Activated CD8-positive, alpha-beta memory T cell treated with anti-CD3 and anti-CD28 coated beads for 4 hours (primary cell): ENCODE measurements at places on chromosomes 11 and 22.
A peak's percentile ranks its signal among the peaks of the same experiment; 100 is the strongest.

DNA sequence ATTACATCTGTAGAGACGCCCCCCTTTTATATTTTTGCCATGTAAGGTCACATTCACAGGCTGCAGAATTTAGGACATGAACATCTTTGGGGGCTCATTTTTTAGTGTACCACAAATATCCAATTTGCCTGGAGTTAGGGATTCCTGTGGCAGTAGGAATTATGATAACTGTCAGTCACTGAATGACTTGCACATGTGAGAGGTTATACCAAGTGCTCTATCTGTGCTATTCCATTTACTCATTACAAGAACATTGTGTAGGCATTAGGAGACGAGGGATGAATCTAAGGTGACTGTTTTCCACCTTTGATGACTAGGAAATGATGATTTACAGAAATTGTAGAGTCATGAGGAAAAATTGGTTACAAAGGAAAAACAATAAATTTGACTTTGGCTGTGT is 79.3 kb downstream of the LIF start:
- DNase-seq, result no peak

- DNase-seq, result no peak
Observed at GRCh38 chr11:6334806-6335205, 14.5 kb upstream of the CAVIN3 start.

- DNase-seq, result no peak
Observed at GRCh38 chr11:74004046-74004695, 4.7 kb downstream of the UCP3 start.

- no peak for DNase-seq
Observed at GRCh38 chr11:83249445-83249844, 36.7 kb downstream of the CCDC90B start.

DNA sequence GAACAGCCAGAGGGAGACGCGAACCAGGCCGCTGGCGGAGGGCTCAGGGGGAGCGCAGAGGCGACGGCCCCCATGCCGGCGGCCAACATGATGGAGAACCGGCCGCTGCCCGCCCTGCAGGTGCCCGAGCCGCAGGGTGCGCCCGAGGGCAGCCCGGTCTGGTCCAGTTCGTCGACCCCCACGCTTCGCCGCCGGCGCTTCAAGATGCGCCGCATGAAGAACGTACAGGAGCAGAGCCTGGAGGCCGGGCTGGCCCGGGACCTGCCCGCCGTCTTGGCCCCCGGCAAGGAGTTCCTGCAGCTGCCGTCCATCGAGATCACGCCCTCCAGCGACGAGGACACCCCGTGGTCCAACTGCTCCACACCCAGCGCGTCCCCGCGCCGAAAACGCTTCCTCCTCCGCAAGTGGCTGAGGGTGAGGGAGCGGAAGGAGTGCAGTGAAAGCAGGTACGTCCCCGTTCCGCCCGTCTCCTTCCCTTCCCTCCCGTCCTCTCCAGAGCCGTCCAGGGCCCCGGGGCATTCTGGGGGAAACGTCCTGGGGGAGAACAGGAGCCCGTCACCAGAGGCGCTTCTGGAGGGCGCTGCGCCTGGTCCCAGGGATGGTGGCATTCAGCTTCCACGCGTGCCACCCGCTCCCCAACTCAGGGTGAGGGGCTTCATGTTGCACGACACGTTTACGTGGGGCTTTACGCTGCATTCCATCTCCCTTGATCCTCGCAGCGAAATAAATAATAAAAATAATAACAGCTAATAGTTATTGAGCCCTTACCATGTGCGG is 840 bp downstream of the GRAMD1B start:
- peak; percentile 3 for DNase-seq

GRCh38 chr11:114258696-114259095 is 37.5 kb upstream of the NNMT start:
- DNase-seq, result no peak

DNA sequence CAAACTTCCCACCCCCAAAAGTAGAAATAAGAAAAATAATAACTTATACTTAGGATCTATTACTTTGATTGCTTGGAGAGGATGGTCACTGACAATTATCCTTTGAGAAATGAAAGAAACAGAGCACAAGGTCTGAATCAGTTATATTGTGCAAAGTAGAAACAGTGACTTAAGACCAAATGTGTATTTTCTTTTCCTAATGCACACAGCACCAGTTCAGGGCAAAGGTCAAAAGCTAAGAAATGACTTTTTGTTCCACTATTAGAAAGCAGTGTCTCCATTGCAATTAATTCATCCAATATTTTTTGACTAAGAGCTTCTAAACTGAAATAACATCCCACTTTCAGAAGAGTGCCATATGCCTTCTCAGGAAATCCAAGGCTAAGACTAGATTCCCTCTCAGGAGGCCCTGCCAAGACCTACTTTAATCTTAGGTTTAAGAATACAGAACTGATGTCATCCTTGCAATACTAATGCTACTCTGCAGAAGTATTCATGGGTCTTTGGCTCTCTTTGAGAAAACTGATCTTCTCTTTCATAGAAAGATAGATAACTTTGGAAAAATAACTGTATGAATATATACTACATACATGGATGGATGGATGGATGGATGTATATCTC is 147.0 kb downstream of the APOL5 start:
- no peak for DNase-seq

DNA sequence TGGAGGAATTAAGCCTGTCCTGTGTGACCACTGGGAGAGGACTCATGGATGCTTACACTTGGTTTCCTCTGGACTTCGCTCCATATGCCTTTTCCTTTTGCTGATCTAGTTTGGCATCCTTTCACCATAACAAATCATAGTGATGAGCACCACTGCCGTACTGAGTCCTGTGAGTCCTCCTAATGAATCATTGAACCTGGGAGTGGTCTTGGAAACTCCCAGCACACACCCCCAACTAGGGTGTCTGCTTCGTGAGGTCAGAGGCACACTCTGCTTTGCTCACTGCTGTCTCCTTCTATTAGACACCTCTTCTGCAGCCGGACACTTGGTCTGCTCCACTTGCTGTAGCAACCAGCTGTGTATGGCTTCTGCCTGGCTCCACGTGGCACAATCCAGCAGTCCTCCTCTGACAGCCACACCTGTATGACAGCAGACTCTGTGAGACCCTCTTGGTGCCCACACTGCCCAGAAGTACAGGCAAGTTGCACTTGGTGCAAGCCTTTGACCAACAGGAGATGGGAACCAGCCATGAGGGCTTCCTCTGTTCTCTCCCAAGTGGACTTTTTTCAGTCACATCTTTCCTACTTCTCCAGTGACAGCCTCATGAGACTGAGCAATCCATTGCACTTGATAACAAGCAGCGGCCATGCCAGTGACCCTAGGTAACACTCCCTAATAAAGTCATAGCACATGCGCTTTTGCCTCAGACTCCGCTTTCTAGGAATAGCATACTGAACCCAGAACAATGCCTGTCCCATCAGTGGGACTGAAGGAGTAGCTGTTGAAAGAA is 65.0 kb upstream of the HMGXB4 start:
- no peak for DNase-seq

DNA sequence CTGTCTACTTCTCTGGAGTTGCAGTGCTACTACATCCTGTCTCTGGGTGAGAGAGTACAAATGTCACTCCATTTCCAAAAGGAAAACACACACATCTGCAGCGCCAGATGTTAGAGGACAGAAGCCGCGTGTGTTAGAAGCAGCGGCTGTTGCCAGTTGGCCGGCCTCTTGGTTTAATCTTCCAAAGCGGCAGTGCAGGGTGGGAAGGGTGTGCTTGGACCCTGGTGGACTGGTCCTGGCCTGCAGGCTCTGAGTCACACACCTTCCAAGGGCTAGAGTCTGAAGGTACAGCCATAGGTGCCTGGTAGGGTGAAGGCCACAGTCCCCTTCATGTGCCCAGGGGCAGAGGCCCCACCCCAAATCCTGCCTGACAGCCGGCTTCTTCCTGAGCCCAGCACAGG is 99.8 kb downstream of the CTTN start:
- no peak for DNase-seq

- no peak for DNase-seq
Observed at GRCh38 chr11:45455536-45455935, 169.4 kb upstream of the SYT13 start.

GRCh38 chr11:131760091-131761061 is 390.0 kb downstream of the NTM start:
- DNase-seq, result no peak

GRCh38 chr11:68148879-68149278 is 27.7 kb upstream of the CHKA start:
- no peak for DNase-seq

DNA sequence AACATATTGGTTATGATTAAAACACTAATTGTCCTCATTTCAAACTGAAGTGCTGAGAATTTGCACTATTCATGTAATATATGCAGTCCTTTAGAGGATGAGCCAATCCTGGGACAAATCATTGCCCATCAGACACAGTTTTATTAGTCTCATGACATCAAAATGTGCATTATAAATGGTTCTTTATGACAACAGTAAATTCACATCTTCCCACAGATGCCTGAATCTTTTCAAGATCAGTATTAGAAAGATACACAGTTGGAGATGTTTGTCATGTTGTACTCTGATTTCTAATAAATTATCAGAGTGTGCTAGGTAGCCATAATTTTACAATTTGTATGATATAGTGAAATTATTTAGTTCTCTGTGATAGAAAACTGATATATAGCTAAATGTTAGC is 813.5 kb downstream of the FAM181B start:
- no peak for DNase-seq

- DNase-seq, result no peak
Observed at GRCh38 chr11:73757598-73757997, 3.3 kb downstream of the RAB6A start.

DNA sequence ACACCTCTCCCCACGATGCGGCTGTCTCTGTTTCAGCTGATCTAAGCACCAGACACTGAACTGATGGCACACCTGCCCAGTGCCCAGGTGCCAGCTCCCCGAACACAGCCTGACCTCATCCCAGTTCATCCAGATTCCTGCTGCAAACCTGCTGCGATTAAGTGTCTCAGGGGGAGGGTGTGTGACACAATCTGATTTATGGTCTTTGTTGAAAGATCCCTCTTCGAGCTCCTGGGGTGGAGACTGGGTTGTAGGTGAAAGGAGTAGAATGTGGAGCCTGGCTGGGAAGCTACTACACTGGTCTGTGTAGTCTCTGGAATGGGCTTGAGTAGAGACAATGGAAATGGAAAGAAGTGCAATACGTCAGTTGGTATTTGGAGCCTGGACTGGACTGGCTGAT is 390.3 kb downstream of the SHANK2 start:
- DNase-seq, result no peak

DNA sequence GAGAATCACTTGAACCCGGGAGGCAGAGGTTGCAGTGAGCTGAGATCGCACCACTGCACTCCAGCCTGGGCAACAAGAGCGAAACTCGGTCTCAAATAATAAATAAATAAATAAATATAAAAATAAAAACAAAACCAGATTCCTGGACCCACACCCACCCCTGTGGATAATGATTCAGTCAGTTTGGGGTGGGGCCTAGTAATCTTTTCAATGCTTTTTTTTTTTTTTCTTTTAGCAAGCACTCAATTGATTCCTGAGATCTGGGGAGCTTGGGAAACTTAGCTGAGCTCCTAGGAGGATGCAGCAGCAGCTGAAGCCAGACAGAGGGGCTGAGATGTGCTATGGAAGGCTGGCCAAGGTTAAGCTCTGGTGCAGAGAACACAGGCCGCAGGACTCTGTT is 4.6 kb upstream of the PC start:
- no peak for DNase-seq

GRCh38 chr11:99968336-99968735 is 718.8 kb upstream of the ARHGAP42 start:
- no peak for DNase-seq

DNA sequence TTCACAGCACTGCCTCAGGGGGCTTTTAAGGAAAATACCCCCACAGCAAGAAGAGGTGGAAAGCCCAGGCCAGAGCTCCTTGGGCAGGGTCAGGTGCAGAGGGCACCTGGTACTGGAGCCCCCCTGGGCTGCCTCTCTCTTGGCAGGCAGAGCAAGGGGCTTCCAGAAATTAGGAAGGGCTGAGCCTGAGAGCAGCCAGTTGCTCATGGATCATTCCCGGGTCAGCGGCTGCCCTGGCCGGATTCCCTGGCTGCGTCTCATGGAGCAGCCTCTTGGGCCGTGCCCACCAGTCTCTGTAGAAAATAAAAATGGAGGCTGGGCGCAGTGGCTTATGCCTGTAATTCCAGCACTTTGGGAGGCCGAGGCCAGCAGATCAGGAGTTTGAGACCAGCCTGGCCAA is 10.3 kb upstream of the OMP start:
- DNase-seq, result no peak

- no peak for DNase-seq
Observed at GRCh38 chr11:26778000-26778757, 56.3 kb upstream of the SLC5A12 start.

GRCh38 chr11:105538588-105538987 is 71.3 kb upstream of the GRIA4 start:
- no peak for DNase-seq

DNA sequence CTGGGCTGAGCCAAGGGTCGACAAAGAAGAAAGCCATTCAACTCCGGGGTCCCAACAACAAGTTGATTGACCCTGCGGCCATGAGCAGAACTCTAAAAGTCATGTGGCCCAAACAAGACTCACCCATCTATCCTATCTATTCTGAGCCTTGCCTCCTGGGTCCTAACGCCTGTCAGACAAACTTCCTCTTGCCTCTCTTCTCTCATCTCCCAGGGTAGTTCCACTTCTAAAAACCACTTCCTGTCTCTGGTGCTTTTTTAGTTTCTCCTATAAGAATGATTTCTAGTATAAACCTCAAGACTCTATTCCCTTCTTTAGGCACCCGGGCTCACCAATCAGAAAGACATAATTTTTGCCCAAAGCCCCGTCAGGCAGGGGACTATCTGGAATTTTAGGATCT is 530.2 kb downstream of the DLG2 start:
- DNase-seq, result no peak
